ENCODE measurements at places on chromosomes 7 and 10. TPM values are rescaled to one million over a fixed set of nuclear protein-coding genes. Genes with fewer than 3 reads are reported as not detected.

CHST15 gene
- polyA plus RNA-seq = 15.6 TPM

DNAJB12 gene
- polyA plus RNA-seq = 24.9 TPM

LAMB1 gene
- 45.9 TPM for polyA plus RNA-seq

COL17A1 gene
- polyA plus RNA-seq = 0.18 TPM

TEX47 gene
- not detected for polyA plus RNA-seq
